A549 treated with CORT108297 at 1 μM for 4 hours (cell line): ENCODE measurements at places on chromosomes 5 and 9. TPM values are rescaled to one million over a fixed set of nuclear protein-coding genes. Genes with fewer than 3 reads are reported as not detected.

The PCDHB2 gene
- total RNA-seq = 3.1 to 6.7 TPM (median 3.8 TPM) in 5 replicates

The TLR4 gene
- 0.10 to 0.18 TPM (median 0.13 TPM) in 5 replicates for total RNA-seq

The SPINK6 gene
- 0.21 to 0.65 TPM (median 0.29 TPM) in 4 of 5 replicates, not detected in the other for total RNA-seq

The GRHPR gene
- 140 to 176 TPM (median 172 TPM) in 5 replicates for total RNA-seq

The AJM1 gene
- 3.3 to 4.7 TPM (median 4.6 TPM) in 5 replicates for total RNA-seq

The IFNK gene
- total RNA-seq = not detected in 5 replicates

The TMEM171 gene
- 4.8 to 7.5 TPM (median 6.2 TPM) in 5 replicates for total RNA-seq

The AOPEP gene
- 162 to 224 TPM (median 218 TPM) in 5 replicates for total RNA-seq

The FGFR4 gene
- 15.5 to 26.2 TPM (median 25.0 TPM) in 5 replicates for total RNA-seq

The FOXI1 gene
- total RNA-seq = not detected in 5 replicates

The GAS1 gene
- 0.05 to 0.15 TPM (median 0.11 TPM) in 5 replicates for total RNA-seq

The SLC34A1 gene
- 0.02 TPM in 1 of 5 replicates, not detected in the others for total RNA-seq

The PPP2R2B gene
- total RNA-seq = 0.06 to 0.24 TPM (median 0.14 TPM) in 5 replicates

The MEIKIN gene
- total RNA-seq = not detected in 5 replicates

The CARTPT gene
- not detected in 5 replicates for total RNA-seq

The AGXT2 gene
- total RNA-seq = not detected in 5 replicates

The SRA1 gene
- 38.3 to 55.1 TPM (median 43.8 TPM) in 5 replicates for total RNA-seq

The SARDH gene
- 0.07 to 0.16 TPM (median 0.09 TPM) in 4 of 5 replicates, not detected in the other for total RNA-seq

The LCN15 gene
- 0.02 TPM in 1 of 5 replicates, not detected in the others for total RNA-seq

The PRR16 gene
- not detected in 5 replicates for total RNA-seq

The F2RL2 gene
- total RNA-seq = 3.8 to 4.8 TPM (median 4.3 TPM) in 5 replicates

The OMD gene
- total RNA-seq = not detected in 5 replicates

The HTR4 gene
- total RNA-seq = not detected in 5 replicates

The PAEP gene
- total RNA-seq = 0.14 to 0.28 TPM (median 0.21 TPM) in 5 replicates

The STK32A gene
- total RNA-seq = 0.15 to 0.50 TPM (median 0.25 TPM) in 5 replicates

The CSNK1G3 gene
- 18.6 to 33.2 TPM (median 25.9 TPM) in 5 replicates for total RNA-seq
